ENCODE measurements at places on chromosomes 5 and 9. TPM values are rescaled to one million over a fixed set of nuclear protein-coding genes. Genes with fewer than 3 reads are reported as not detected.

Gene GPR151
- total RNA-seq = not detected

Gene IFNA2
- total RNA-seq = not detected

Gene RNF20
- 23.3 TPM for total RNA-seq

Gene TERT
- 3.3 TPM for total RNA-seq

Gene CD74
- 4.8 TPM for total RNA-seq

Gene EIF4E1B
- not detected for total RNA-seq

Gene TAS2R1
- not detected for total RNA-seq

Gene FLT4
- 0.47 TPM for total RNA-seq

Gene PPP2R2B
- not detected for total RNA-seq

Gene SPAAR
- not detected for total RNA-seq

Gene CFAP90
- not detected for total RNA-seq

All from K562 (cell line).